ENCODE measurements at places on chromosomes 6 and 20.

GRCh38 chr6:27667657-27668441, 194.9 kb upstream of the ZNF184 start:
- DNase-seq: no peak

DNA sequence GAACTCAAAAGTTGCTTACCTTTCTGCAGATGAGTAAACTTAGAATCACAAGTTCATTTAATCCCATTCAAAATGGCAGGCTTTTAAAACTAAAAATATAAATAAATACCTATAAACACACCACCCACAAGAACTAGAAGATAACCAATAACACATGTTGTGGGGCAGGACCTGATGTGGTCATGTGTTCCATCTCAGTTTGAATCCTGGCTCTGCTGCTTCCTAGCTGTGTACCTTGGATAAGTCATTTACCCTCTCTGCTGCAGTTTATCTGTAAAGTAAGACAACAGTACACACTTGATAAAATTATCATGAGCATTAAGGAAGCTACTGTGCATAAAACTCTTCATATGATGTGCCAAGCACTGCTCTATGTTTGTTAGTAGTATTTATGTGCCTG, 22.0 kb downstream of the TRIM27 start:
- DNase-seq: no peak

DNA sequence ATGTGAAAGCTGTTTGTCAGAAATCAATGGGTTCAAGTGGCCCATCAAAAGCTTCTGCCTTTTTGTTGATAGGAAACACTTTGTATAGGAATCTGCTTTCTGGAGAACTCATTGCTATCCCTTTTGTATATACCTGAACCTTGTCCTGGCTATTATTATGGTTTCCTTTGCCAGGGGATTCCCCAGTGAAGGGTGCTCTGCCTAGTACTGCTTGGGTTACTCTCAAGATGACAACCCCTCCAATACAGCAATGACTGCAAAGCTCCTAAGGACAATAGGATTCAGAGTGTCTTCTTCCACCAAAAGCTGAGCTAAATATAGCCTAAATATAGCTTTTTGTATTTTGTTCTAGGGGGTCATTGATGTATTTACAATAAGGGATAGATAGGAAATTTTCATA, 54.0 kb upstream of the PTPRK start:
- no peak for DNase-seq

DNA sequence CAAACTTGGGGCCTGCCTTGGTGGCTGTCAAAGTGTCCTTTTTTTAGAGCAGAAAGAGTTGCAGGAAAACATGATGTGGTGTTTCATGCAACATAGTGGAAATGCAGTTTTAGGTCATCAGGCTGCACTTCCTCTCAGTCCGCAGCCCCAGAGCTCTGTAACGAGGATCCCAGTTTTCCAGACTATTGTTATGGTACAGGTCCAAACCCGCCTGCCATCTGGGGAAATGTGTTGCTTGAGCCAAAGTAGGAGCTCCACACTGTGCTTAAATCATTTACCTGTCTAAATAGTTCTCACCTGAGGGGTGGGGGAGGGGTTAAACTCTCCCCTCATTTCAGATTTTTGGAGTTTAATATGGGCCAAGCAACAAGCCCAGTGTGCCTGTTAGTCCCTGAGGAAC, 59.8 kb downstream of the GOPC start:
- no peak for DNase-seq

DNA sequence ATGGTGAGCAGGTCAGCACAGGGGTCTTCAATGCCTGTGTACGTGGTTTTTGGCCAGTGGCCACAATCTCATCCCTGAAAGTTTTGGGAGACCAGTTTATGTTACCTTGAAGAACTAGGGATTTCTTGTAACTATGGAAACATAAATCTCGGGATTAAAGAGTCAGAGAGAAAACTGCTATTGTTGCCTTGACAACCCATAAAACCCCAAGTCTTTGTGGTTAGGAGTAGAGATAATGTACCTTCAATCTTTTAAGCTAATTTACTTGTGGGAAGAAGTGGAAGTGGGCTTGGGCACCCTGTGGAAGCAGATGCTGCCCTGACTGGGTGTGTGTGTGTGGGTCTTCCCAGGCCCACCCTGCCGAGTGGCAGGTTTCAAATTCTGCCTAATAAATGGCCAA, 46.1 kb upstream of the ZNF831 start:
- no peak for DNase-seq

- DNase-seq: no peak
Observed at GRCh38 chr6:69280858-69281257, 516.0 kb downstream of the LMBRD1 start.

GRCh38 chr20:60138256-60139220, 180.3 kb downstream of the CDH26 start:
- DNase-seq: no peak

DNA sequence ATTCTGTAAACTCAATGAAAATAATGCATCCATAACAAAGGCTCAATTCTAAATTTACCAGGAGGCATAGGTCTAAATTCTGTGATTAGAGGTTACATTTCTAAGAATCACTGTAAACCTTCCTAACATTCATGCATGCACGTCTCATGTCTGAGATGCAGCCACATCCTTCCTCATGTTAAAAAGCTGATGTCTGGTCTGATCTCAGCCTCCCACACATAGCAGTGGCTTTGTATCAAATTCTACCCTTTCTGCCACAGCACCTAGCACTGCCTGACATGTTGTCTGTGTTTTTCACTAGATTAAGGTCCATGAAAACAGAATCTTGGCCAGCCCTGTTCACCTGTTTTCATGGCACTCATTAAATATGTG, 171.1 kb downstream of the WDR27 start:
- DNase-seq: no peak

- DNase-seq: no peak
Observed at GRCh38 chr20:24743641-24744040, 205.4 kb upstream of the CST7 start.

All from stimulated activated CD8-positive, alpha-beta memory T cell treated with anti-CD3 and anti-CD28 coated beads, Interleukin-4, amount 100 ng/mL, for 1 hour (primary cell).